OCI-M1 (cell line): ENCODE measurements at places on chromosomes 11 and 22.

DNA sequence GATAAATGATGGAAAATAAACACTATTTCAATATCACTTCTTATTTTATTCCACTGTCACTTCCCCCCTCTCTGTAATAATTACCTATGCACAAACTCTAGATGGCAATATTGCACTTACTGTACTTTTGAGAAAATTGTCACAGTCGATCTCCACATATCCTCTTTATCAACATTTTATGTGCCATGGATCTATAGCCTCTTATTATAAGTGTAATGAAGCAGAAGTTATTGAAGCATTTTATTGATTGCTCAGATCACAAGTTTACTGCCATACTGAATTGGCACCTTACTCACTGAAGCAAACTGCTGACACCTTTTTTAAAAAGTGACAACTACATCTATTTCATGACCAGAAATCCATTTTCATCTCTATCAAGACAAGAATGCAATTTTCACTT is 133.4 kb downstream of the DCDC1 start:
- peak; percentile 69 for DNase-seq

GRCh38 chr11:10606536-10607208 is 38.2 kb upstream of the LYVE1 start:
- no peak for DNase-seq

DNA sequence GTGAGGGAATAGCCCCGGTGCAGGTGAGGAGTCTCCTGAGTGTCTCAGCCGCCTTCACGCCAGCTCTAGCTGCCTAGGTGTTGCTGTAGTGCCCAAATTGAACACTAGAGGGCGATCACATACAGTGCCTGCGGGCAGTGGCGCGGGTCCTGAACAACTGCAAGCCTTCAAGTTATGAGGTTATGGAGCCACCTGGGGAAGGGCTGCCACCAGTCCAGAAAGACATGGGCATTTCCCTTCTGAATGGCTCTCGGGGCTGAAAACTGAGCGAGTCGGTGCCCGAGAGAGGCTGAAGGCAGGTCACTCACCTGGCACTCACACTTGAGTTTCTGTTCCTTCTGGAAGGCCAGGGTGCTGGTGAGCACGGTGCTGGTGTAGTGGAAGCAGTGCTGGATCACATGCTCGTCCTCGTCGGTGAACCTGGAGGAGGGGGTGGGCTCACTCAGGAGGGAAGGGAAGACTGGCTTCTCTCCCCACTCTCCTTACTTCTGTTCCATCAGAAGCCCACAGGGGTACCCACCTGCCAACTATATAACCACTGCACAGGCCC is 88.4 kb downstream of the PDE2A start:
- DNase-seq, result peak; percentile 96

DNA sequence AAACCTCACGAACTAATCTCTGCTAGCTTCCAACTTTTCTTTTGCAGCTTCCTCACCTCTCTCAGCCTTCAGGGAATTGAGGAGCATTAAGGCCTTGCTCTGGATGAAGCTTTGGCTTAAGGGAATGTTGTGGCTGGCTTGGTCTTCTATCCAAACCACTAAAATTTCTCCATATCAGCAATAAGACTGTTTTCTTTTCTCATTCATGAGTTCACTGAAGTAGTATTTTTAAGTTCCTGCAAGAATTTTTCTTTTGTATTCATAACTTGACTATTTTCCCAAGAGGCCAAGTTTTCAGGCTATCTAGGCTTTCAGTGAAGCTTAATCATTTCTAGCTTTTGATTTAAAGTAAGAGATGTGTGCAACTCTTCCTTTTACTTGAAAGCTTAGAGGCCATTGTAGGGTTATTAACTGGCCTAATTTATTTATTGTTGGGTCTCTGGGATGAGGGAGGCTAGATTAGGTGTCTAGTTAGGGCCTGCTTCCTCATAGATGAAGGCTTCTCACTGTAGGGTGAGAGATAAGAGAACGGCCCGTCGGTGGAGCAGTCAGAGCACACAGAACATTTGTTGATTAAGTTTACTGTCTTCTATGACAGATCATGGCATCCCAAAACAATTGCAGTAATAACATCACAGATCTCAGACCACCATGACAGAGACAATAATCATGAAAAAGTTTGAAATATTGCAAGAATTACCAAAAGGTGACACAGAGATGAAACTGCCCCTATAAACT is 33.2 kb downstream of the CSF2RB start:
- peak; percentile 76 for DNase-seq

DNA sequence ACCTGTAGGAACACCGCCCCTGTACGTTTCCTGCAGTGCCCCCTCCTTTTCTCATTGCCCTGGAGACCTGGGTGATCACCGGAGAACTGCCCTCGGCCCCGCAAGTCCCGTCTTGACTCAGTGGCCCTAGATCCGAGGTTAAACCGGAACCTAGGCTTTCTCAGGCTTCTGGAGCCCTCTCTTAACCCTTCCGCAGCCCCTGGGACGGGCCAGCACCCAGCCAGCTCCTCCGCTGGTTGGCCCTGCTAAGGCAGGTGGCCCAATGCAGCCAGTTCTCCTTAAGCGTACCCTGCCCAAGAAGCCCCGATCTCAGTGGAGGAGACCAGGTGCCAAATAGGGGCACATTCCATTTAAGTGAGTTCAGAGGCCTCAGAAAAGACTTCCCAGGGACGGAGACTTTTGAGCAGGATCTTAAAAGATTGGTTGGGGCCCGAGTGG is 776 bp downstream of the NLRX1 start:
- DNase-seq, result no peak

DNA sequence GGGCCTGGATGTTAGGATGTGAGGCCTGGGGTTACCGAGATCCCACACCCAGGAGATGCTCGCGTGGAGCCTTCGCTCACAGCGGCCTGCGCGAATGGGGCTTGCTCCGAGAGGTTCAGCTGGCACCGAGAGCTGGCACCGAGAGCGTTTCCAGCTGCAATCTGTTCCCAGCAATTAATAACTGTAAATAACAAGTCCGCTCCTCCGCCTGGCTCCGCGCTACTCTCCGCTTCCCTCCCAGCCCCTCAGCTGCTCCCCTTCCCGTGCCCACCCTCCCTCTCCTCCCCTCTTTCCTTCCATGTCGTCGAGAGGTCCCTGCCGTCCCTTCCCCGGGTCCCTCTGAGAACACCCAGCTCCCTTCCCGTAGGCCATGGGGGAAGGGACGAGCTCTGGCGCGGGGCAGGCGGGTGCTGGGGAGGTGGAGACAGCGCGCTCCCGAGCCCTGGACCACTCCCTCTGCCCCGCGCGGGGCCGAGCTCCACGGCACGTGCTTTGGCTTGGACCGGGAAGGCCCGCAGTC is 110.8 kb downstream of the WNT7B start:
- no peak for DNase-seq

GRCh38 chr11:113278925-113279324 is 35.5 kb upstream of the TTC12 start:
- no peak for DNase-seq

DNA sequence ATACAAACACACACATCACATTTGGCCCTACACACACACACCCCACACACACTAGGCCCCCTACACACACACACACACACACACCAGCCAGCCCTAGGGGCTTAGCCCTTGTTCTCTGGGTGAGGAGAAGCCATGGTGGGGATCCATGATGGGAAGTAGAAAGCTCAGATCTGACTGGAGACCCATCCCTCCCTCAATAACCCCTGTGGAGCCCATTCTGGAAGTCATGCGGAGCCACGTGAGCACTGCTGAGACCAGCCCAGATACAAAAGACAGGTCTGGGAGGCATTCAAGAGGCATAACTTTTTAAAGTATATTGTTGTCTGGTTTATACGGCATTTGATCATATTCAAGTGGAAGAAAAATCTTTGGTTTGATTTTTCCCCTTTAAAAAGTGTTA is 448.5 kb downstream of the SOX6 start:
- DNase-seq, result no peak

GRCh38 chr22:46379066-46379930 is 43.8 kb downstream of the TRMU start:
- DNase-seq, result no peak

DNA sequence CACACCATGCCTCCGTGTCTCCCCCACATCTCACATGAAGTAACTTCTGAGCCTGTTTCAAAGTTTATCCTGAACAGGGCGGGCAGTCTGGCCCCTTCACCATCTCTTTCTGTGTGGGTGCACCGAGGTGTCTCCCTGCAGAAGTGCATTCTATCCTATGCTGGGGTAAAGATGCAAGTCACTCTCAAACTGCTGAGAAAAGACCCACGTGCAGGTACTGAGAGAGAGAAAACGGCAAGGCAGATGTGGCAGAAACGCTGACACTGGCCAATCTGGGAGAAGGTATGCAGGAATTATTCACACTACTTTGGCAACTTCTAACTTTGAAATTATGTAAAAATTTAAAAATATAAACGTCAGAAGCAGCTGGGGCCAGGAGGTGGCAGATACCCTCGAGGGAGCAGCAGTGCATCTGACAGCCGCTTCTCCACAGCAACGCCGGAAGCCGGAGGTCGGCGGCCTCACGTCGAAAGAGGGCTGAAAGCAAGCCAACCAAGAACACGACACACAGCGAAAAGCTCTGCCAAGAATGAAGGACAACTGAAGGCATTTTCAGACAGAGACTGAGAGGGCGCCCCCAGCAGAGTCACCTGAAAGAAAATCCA is 34.2 kb upstream of the MOB2 start:
- no peak for DNase-seq

DNA sequence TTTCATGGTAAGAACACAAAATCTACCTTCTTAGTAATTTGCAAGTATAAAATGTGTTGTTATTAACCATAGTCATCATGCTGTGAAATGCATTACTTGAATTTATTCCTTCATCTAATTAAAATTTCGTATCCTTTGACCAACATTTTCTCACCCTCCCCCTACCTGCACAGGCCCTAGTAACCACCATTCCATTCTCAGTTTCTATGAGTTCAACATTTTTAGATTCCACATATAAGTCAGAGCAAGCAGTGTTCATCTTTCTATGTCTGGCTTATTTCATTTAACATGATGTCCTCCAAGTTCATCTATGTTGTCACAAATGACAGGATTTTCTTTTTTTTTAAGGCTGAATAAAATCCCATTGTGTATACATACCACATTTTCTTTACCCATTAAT is 43.5 kb upstream of the CCDC179 start:
- no peak for DNase-seq

DNA sequence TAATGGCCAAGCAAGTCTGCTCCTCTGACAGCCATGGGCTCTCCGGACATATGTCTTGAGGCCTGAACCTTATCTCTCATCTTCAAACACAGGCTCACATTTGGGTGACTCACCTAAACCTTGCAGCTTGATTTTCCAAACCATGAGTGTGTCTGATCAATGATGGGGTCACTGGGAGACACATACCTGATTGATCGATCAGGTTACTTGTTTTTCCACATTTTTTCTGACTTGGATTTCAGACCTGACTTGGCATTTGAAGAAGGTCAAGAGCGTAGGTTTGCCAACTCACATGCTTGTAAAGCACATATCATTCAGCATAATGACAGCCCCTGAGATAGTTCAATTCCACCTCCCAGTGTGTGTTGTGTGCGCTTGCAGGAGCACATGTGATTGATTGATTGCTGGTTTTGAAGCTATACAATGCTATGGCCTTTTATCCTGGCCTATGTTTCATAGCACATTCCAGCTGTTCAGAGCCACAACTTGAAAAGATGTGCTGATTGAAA is 116.7 kb upstream of the KIRREL3 start:
- no peak for DNase-seq

- no peak for DNase-seq
These were observed 253.9 kb downstream of the LARGE1 start for GRCh38 chr22:33666279-33666960.

GRCh38 chr11:117849781-117850414 is 25.4 kb upstream of the FXYD2 start:
- no peak for DNase-seq

GRCh38 chr22:22513619-22514018 is 5.1 kb upstream of the ZNF280B start:
- DNase-seq, result no peak

DNA sequence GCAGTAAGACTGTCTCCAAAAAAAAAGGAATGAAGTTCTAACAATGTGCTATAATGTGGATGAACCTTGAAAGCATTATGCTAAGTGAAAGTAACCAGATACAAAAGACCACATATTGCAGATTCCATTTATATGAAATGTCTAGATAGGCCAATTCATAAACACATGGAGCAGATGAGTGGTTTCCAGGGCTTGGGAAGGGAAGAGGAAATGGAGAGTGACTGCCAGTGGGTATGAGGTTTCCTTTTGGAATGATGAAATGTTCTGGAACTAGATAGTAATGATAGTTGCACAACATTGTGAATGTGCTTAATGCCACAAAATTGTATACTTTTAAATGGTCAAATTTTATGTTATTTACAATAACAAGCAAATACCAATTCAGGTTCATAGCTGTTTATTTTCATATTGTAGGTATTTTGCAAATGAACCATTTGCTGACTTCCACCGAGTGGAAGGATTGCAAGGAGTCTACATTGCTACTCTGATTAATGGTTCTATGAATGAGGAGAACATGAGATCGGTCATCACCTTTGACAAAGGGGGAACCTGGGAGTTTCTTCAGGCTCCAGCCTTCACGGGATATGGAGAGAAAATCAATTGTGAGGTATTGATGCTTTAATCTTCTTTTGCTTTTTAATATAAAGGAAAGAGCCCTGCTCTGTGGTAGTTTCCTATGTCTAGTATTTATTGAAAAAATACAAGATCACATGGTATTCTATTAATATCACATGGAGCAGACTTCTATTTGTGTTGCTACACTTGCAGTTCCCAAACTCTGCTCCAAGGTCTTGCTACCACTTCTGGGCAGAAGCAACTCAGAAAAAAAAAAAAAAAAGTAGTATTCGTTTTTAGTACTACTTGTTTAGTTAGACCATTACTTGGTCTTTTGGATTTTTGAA is 67.7 kb upstream of the SORL1-AS1 start:
- no peak for DNase-seq

DNA sequence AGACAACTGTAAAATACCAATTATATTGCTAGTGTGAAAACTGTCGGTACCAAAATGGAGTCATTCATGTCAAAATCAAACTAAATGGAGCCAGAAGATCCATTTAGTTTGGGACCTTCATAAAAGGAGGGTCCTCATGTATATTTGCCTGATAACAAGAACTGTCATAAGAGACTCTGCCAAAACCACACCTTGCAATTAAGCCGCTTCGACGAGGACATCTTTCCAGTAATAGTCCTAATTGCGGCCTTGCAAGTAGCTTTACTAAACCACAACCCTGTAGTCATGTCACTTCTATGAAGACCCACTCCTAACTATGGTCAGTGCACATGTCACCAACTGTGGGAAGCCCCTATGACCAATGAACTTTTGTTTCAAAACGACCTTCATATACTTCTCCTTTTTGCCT is 9.4 kb downstream of the UBQLN3 start:
- DNase-seq, result no peak

DNA sequence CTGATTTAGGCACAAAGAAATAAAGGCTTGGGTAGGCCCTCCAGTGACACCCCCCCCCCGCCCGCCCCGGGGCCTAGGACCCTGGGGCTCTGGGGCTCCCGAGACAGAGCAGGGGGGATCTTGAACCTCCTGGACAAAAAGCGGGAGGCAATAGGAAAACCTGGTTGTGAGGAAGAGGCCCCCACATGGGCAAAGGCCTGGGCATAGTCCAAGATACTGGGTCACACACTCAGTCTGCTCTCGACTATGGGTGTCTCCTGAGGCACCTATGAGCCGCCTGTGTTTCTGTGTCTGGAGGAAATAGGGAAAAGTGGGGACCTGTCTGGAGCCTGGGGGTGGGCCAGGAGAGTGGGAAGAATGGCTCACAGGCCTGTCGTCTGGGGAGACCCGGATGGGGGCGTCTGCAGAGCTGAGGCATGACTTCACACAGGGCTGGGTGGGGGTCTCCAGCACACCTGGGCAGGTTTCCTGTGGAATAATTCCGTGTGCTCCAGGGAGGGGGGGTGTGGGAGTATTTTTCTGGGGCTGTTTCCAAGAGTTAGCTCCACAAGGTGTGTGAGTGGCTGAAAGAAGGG is 2.4 kb upstream of the MN1 start:
- DNase-seq, result no peak
